ENCODE measurements at places on chromosomes 2 and 18. TPM values are rescaled to one million over a fixed set of nuclear protein-coding genes. Genes with fewer than 3 reads are reported as not detected.

- no peak for DNase-seq
Measured at GRCh38 chr18:61847164-61847791, 45.5 kb downstream of the RNF152 start.

DNA sequence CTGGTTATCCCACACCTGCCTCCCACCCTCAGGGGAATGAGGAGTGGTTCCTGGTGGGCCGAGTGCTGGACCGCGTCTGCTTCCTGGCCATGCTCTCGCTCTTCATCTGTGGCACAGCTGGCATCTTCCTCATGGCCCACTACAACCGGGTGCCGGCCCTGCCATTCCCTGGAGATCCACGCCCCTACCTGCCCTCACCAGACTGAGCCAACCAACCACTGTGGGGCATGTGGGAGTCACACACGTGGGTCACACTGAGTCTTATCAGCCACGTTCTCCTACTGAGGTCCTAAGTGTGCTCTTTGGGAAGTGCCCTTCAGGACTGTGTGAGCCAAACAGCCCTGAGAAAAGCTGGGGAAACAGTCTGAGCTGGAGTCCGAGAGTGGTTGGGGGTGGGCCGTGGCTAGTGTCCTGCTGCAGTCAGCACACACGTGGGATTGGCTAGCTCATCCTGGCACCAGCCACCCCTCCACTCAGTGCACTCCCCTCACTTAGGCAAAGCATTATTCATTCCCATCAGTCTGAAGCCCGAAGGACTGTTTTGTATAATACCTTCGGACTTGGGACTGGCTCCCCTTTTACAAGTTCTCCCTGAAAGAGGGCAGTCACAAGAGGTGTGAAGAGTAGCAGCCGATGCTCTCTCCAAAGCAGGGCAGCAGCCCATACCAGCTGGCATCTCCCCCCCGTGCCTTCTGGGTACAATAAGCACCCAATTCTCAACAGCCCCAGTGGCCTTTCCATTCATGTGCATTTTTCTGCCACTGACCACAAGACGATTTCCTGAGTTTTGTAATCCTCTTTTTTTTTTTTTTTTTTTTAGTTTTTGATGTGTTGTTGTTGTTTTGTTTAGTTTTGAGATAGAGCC lies 4.6 kb downstream of the TIGD1 start:
- no peak for DNase-seq

GRCh38 chr2:1226766-1227165 lies 186.5 kb upstream of the TPO start:
- DNase-seq, result no peak

DNA sequence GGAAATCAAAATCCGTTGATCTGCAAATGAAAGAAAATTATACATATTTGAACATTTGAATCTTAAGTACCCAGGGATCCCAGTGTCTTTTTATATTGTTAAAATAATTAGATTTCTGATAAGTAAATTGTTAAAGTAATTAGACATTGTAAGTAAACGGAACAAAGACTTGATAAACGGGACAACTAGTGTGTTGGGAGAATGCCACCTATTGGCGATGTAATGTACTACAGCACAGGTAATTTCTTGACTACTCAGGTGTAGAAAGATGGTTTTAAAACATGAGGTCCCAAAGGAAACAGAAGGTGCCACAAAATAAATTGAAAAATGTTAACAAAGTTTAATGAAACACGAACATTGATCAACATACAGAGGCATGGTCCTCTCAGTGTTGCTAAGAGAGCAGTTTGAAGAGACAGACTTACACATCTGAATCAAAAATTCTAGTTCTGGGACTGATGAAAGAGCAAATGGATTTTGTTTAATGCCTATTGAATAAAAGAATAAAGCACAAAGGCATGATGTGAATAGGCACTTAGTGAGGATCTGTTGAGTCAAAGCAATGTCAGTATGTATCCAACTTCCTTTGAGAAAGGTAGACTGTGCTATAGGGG lies 103.4 kb upstream of the RASGRP3 start:
- DNase-seq, result peak; percentile 44

Gene ANKRD53
- not detected for total RNA-seq

Gene TMEM247
- total RNA-seq, result not detected

Gene CCDC141
- total RNA-seq, result 4.0 TPM

- DNase-seq, result peak; percentile 80
Measured at GRCh38 chr2:187499941-187500532, 52.0 kb upstream of the CALCRL start.

GRCh38 chr2:119476301-119477112 lies 44.9 kb downstream of the TMEM37 start:
- peak; percentile 53 for DNase-seq

Gene IFIH1
- total RNA-seq, result 5.1 TPM

Gene DTNB
- 10.4 TPM for total RNA-seq

- no peak for DNase-seq
Measured at GRCh38 chr2:100718065-100718629, 101.8 kb upstream of the NPAS2 start.

GRCh38 chr18:9101730-9102507 lies 580 bp upstream of the NDUFV2 start:
- no peak for DNase-seq

Measured in NCI-H460 (cell line).